ENCODE measurements at places on chromosomes 11 and 22. TPM values are rescaled to one million over a fixed set of nuclear protein-coding genes. Genes with fewer than 3 reads are reported as not detected.

The UBTFL1 gene
- not detected for total RNA-seq

The SLC35F2 gene
- total RNA-seq, result 49.3 TPM

The PLAAT5 gene
- total RNA-seq, result not detected

The THY1 gene
- 20.1 TPM for total RNA-seq

The CASP1 gene
- 1.0 TPM for total RNA-seq

The GLB1L2 gene
- 2.1 TPM for total RNA-seq

The PHF5A gene
- 70.3 TPM for total RNA-seq

The TTC9C gene
- total RNA-seq, result 35.6 TPM

The PATE4 gene
- not detected for total RNA-seq

The KDM4E gene
- total RNA-seq, result not detected

The MRTFA gene
- 41.6 TPM for total RNA-seq

The WNT11 gene
- total RNA-seq, result 0.88 TPM

The MYBPC3 gene
- total RNA-seq, result 0.10 TPM

The NOL12 gene
- 30.5 TPM for total RNA-seq

The SAA2 gene
- not detected for total RNA-seq

The OR4C16 gene
- total RNA-seq, result not detected

The ADAMTS15 gene
- 11.0 TPM for total RNA-seq

The PHOX2A gene
- total RNA-seq, result not detected

The UFD1 gene
- 97.7 TPM for total RNA-seq

The OR52A1 gene
- not detected for total RNA-seq

The ANGPTL5 gene
- not detected for total RNA-seq

The POU2AF3 gene
- 0.94 TPM for total RNA-seq

The TRIM51 gene
- total RNA-seq, result not detected

The SRRD gene
- total RNA-seq, result 16.7 TPM

The AMPD3 gene
- total RNA-seq, result 8.5 TPM

The CYTH4 gene
- 0.69 TPM for total RNA-seq

The SCGB1A1 gene
- not detected for total RNA-seq

The ARHGEF17 gene
- total RNA-seq, result 12.7 TPM

The HSPB2 gene
- total RNA-seq, result not detected

The SCN3B gene
- total RNA-seq, result 0.15 TPM

The KCNE3 gene
- not detected for total RNA-seq

The FOSL1 gene
- total RNA-seq, result 176 TPM

The GRM5 gene
- not detected for total RNA-seq

The PRR33 gene
- not detected for total RNA-seq

The THAP7 gene
- total RNA-seq, result 16.9 TPM

The MYOD1 gene
- total RNA-seq, result not detected

The TRPM5 gene
- not detected for total RNA-seq

The P2RX6 gene
- 0.62 TPM for total RNA-seq

The VSTM5 gene
- total RNA-seq, result not detected

The OR9I1 gene
- not detected for total RNA-seq
